ENCODE measurements at places on chromosomes 2 and 18. TPM values are rescaled to one million over a fixed set of nuclear protein-coding genes. Genes with fewer than 3 reads are reported as not detected.

GRCh38 chr18:35467624-35468016 is 30.1 kb downstream of the INO80C start:
- no peak for DNase-seq

DNA sequence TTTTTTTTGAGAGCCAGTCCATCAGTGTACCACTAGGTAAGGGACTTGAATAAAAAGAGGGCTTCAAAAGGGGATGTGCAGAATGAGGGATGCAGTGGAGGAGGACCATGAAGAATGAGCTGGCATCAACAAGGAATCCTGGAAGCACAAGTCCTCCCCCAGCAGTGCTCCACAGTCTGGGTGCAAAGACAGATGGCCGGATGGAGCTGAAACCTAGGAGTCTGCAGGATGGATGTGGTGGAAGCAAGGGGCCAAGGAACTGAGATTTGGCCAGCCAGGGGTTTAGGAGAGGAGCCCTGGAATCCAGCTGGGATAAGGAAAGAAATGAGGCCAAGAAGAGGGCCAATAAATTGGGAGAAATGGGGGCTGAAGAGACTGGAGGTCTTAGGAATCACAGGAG is 51.8 kb upstream of the RAB6C start:
- no peak for DNase-seq

DNA sequence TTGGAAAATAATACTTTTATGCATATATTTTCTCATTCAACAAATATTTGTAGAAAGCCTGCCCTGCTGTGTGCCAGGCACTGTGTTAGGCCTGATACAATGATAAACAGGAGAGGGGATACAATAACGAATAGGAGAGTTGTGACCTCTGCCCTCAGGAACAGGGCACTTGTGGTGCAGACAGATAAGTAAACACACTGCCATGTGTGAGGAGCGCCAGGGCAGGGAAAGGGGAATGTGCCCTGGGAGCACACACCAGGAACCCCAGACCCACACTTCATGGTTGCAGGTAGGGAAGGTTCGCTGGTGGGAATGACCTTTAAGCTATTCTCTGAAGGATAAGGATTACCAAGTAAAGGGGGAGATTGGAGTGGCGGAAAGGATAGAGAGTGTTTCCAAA is 42.2 kb upstream of the DSC1 start:
- DNase-seq, result no peak

GRCh38 chr2:233100192-233100998 is 40.3 kb downstream of the INPP5D start:
- no peak for DNase-seq

The HOXD12 gene
- not detected for polyA plus RNA-seq

DNA sequence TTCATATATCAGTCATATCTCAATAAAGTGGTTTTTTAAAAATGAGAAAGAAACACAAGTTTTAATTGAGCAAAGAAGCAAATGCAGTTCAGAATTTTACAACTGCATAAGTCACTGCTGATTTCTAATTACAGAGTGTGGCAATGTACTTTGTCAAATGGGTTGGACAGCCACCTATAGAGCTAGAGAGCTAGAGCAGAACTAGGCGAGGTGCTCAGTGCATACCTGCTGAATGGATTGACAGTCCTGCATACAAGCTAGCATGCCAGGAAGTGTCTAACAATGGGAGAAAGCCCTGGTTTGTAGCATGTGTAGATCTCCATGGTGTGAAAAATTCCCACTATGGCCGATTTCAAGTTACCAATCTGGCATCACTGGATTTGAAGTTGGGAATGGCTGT is 106.3 kb upstream of the CDCA7 start:
- DNase-seq, result no peak

The DTNA gene
- 49.8 TPM for polyA plus RNA-seq

The KLHL29 gene
- polyA plus RNA-seq, result 4.2 TPM

The FOXI3 gene
- not detected for polyA plus RNA-seq
